Mesenchymal stem cell (in vitro differentiated cells and primary cell): ENCODE measurements at places on chromosomes 2 and 18.

GRCh38 chr2:40937284-40937683 lies 485.4 kb upstream of the SLC8A1 start:
- no peak for DNase-seq

DNA sequence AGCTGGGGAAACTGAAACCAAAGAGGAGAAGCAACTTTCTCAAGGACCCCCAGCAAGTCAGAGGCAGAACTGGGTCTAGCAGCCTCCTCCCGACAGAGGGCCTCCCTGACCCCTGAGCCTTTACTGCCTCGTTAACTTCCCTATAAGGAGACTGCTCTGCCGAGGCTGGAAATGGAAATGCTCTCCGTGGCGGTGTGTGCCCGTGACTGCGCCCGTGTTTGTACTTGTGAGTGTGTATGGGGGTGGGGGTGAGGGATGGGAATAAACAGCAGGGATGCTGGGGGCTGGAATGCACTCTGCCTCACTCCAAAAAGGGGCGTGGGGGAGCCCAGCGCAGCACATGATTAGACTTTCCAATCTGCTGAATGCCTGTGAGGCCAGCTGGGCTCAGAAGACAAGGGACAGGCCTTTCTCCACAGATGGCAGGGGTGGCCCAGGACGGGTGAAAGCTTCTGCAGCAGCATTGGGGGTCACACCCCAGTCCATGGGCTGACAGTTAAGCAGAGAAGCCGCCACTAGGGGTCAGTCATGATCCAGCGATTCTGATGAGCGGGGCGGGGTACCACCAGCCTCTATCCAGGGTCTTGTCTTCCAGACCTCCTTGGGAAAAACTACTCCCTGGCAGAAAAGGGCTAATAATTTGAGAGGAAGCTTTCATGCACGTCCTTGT lies 26.8 kb downstream of the MPHOSPH10 start:
- peak; percentile 28 for DNase-seq

- DNase-seq: no peak
Measured at GRCh38 chr18:42632801-42633200, 482.7 kb downstream of the RIT2 start.

- no peak for DNase-seq
Measured at GRCh38 chr2:200658278-200658864, 72.6 kb downstream of the AOX1 start.

DNA sequence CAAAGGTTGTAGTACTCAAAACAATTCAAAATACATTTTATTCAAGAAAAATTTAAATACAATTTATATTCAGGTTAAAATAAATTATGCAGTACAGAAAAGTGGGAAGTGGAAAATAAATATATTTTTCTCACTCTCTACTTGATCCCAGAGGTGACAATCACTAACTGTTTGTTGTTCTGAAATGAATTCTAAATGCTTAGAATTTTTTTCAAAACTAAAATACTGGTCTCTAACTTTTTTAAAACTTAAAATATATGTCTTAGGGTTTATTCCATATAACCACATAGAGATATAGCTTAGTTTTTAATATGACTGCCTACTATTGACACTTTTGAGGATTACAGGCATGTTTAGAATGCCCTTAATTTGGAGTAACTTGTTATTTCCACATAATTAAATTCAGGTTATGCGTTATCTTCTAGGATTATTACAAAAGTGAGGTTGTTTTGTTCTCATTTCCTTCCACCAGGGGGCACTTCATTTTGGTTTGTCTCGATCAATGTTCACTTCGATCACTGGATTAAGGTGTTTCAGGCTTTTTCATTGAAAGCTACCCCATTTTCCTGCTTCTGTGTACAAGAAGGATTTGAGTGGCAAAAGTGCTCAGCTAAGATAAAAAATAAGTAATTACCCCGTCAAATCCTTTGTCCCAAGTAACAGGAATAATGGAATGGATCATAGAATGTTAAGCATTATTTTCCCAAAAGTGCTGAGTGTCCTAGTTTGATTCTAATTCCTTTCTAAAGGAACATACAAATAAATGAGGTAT lies 27.1 kb upstream of the TFPI start:
- DNase-seq: peak; percentile 72
